RPMI7951 (cell line): ENCODE measurements at places on chromosomes 7 and 10. TPM values are rescaled to one million over a fixed set of nuclear protein-coding genes. Genes with fewer than 3 reads are reported as not detected.

DNA sequence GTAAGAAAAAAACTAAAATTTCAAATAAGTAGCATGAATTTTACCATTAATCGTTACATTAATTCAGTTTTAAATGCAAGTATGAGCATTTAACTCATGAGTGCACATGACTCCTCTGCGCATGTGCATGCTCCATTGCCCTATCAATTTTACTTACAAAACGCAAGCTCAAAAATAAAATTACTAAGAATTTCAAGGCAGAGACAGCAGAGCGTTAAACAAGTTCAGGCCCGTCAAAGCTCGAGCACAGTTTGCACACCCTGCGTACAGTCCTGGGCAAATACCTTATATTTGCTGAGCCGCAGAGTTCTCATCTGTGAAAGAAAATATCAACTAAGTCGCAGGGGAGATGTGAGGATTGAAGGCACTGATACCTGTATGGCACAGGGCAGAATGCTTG, 373.6 kb downstream of the BBS9 start:
- no peak for DNase-seq

GRCh38 chr7:77157446-77157845, 35.0 kb downstream of the CCDC146 start:
- DNase-seq: no peak

DNA sequence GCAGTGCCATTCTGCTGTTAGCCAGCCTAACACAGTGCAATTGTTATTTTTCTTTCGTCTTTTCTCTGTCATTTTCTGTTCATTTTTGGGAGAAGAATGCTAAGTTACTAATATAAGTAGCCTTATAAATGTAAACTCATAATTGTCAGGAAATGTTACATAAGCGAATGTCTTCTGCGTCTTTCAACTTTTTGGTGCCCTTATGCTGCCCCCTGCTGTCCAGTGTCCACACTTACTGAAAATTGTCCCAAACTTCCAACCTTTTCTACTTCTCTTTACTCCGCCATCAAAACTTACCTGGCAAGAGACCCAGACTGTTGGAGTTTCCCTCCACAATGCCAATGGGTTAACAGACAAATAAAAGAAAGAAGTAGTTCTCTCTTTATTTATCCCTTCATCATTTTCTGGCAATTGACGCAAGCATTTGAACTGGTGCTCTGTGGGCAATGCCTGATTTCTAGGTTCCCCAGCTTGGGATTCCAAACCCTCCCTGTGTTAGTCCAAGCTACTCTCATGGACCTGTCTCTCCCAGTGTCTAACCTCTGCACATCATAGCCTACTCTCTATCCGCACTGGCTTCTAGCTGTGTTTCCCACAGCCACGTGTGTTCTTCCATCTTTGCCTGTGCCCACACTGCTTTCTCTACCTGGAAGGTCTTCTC, 21.0 kb upstream of the EPC1 start:
- peak; percentile 63 for DNase-seq

DNA sequence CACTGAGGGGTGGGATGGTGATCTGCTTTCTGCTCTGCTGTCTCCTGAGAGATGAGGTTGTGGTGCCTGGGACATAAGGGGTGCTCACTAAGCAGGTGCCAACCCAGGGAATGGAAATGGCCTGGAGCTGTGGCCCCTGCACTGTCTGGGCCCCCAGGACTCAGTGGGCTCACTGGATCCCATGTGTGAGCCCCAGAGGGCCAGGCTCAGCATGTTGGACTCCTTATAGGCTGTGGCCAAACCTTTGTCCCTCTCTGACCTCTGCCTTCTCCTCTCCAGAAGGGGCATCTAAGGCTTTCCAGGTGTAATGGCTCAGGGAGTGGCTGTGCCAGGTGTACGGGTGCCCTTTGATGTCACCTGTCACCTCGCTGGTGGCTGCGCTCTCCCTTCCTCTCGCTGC, 56.4 kb downstream of the NEUROG3 start:
- DNase-seq: no peak

GRCh38 chr10:121592155-121592890, 5.9 kb downstream of the FGFR2 start:
- no peak for DNase-seq

GRCh38 chr7:13257661-13258060, 570.2 kb downstream of the ARL4A start:
- DNase-seq: peak; percentile 13

DNA sequence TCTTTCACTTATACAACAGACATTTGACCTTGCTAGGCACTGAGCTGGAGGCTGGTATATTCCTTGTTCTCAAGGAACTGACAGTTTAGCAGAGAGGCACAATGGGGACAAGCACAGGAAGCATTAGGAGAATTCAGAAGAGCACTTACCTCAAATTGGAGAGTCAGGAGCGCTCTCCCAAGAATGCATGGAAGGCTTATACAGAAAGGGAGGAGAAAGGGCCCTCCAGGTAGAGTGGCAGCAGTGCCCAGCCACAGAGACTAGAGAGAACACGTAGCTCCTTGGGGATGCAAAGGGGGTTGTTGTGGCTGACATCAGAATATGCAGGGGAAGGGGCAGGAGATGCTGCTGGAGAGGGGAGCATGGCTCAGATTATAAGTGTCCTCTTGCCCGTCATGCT, 78.2 kb upstream of the MKLN1 start:
- DNase-seq: no peak

- no peak for DNase-seq
These were observed 702.5 kb upstream of the LRRN3 start for GRCh38 chr7:110388457-110388856.

The ENTPD1 gene
- 0.20 TPM in 1 of 2 replicates, not detected in the other for total RNA-seq

The VAX1 gene
- total RNA-seq: not detected in 2 replicates

The HOXA6 gene
- 1.8 and 7.2 TPM in 2 replicates for total RNA-seq
